ENCODE measurements at places on chromosomes 6 and 20. TPM values are rescaled to one million over a fixed set of nuclear protein-coding genes. Genes with fewer than 3 reads are reported as not detected.
A peak's percentile ranks its signal among the peaks of the same experiment; 100 is the strongest.

GRCh38 chr6:121890307-121890910 is 455.0 kb downstream of the GJA1 start:
- H3K27ac ChIP-seq = no peak overlapping the region
- H3K27me3 ChIP-seq = no peaks in the 10 kb centered on the region
- H3K36me3 ChIP-seq = no peaks in the 10 kb centered on the region
- DNase-seq = no peak
- no peaks in the 10 kb centered on the region for H3K4me1 ChIP-seq

DNA sequence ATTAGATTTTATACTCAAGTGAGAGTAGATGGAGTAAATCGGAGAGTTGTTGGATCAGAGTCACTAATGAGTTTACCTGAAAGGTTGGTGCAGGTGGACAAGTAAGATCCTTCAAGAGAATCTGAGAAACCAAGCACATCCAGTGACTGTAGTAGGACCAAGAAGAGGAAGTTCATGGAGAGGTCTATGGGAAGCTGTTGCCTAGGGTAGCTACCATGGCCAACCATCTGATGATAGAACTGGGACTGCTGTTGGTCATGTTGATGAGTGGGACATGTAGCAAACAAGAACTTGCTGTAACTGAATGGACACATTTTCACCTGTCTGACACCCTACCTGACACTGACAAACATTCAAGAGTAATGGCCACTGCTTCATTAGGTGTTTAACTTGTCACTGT is 11.3 kb upstream of the ADGB start:
- no peak overlapping the region for H3K27ac ChIP-seq
- H3K27me3 ChIP-seq = no peaks in the 10 kb centered on the region
- no peak for DNase-seq
- no peaks in the 10 kb centered on the region for H3K36me3 ChIP-seq

DNA sequence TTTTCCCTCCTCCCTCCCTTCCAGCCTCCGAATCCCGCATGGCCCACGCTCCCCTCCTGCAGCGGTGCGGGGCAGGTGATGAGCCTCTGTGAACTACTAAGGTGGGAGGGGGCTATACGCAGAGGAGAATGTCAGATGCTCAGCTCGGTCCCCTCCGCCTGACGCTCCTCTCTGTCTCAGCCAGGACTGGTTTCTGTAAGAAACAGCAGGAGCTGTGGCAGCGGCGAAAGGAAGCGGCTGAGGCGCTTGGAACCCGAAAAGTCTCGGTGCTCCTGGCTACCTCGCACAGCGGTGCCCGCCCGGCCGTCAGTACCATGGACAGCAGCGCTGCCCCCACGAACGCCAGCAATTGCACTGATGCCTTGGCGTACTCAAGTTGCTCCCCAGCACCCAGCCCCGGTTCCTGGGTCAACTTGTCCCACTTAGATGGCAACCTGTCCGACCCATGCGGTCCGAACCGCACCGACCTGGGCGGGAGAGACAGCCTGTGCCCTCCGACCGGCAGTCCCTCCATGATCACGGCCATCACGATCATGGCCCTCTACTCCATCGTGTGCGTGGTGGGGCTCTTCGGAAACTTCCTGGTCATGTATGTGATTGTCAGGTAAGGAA is at the start of gene OPRM1:
Gene OPRM1 (plus strand): TSS at position 10 of the 612 bp plus-strand sequence. CDS start 305 bp downstream, at position 315.
- no peak within 1 kb of the TSS for H3K27ac ChIP-seq
- no peaks in the 10 kb centered on the region for H3K27me3 ChIP-seq
- peak; percentile 70 for DNase-seq
- no peaks in the 10 kb centered on the region for H3K4me1 ChIP-seq

DNA sequence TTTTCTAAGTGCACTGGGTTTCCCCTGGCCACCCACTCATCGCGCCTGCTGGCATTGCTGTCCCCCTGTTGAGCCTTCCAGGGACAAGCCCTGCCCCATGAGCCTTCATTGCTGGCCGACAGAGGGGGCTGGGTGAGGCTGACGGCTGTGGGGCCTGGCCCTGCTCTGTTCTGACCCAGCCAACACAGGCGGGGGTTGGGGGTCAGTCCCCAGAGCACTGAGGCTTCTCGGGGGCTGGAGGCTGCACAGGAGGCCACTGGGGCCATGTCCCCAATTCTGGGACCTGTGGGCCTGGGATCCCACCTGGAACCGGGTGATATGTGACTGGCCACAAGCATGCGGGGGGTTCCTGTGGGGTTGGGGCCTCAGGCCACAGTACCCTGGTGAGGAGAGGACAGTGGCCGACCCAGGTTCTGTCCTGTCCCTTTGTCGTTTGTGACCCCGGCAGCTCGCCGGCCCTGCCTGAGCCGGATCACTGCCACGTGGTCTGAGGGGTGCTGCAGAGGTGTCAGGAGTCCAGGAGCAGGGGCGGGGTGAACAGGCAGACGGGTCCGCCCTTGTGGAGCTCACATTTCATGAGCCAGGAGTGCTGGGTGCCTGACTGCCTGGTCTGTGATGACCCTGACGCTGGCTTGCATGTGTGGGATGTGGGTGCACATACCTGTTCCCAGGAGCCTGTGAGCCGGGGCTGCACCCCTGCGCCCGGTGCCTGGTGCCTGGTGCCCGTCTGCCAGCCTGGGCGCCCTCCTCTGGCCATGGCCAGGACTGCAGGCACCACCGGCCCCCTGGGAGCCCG is 2.1 kb upstream of the COL20A1 start:
- DNase-seq = no peak
- H3K36me3 ChIP-seq = no peaks in the 10 kb centered on the region
- peaks cover 3% of the 10 kb centered on the region for H3K27me3 ChIP-seq
- peaks cover 3% of the 10 kb centered on the region for H3K4me1 ChIP-seq

DNA sequence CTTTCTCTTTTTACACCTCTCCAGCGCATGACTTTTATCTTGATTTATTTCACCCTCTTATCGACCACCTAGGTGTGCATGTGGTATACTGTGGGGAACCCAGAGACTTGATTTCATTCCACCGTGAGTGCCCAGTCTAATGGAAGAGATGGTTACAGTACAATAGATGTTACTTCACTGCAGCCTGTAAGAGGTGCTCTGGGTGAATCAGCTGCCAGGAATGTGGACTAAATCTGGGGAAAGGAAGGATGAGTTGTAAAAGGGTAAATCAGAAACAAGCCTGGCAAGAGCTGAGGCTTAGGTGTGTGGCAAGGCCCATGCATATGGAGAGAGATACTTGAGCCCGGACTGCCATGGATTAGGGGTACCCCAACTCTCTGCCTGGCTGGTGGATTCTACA is 7.4 kb downstream of the STK35 start:
- H3K4me3 ChIP-seq = no peak overlapping the region
- no peak overlapping the region for H3K27ac ChIP-seq
- H3K4me1 ChIP-seq = peaks cover 27% of the 10 kb centered on the region
- no peak for DNase-seq
- H3K27me3 ChIP-seq = no peaks in the 10 kb centered on the region
- H3K36me3 ChIP-seq = peaks cover 2% of the 10 kb centered on the region

DNA sequence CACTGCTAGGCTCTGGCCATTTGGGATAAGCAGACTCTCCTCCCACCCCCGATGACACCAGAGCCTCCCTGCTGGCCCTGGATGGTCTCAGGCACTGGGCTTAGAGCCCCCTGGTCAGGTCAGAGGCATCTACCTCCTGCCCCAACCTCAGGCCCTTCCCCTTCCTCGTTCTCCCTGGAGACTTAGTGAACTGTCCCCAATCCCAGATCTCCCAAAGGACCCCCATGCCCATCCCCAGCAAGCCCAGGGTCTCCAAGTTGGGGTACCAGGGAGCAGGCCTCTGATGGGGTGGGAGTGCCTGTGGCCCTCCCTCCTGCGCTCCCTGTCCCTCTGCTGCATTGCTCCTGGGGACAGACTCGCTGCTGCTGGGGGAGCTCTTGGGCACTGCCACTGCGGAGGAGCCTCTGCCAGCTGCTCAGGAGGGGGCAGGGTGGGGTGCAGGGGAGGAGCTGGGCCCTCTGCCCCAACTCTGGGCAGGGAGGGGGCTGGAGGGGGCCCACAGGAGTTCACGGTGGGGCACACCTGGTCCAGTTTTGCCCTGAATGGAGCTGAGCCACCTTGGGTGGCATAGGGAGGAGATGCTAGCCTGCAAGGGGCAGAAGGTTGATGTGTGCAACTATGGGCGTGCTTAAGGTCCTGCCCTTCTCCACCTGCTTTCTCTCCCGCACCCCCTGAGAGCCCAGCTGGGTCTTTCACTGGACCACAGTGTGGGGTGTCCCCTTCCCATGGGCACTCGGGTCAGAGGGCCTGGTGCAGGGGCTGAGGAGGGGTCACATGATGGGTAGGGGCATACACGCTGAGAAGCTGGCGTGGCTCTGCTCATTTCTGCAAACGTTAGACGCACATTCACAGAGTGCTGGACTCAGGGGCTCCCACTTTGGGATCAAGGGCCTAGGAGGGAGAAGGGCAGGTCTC is 40.4 kb downstream of the SPDEF start:
- H3K27ac ChIP-seq = no peak overlapping the region
- H3K4me3 ChIP-seq = no peak overlapping the region
- no peaks in the 10 kb centered on the region for H3K36me3 ChIP-seq

DNA sequence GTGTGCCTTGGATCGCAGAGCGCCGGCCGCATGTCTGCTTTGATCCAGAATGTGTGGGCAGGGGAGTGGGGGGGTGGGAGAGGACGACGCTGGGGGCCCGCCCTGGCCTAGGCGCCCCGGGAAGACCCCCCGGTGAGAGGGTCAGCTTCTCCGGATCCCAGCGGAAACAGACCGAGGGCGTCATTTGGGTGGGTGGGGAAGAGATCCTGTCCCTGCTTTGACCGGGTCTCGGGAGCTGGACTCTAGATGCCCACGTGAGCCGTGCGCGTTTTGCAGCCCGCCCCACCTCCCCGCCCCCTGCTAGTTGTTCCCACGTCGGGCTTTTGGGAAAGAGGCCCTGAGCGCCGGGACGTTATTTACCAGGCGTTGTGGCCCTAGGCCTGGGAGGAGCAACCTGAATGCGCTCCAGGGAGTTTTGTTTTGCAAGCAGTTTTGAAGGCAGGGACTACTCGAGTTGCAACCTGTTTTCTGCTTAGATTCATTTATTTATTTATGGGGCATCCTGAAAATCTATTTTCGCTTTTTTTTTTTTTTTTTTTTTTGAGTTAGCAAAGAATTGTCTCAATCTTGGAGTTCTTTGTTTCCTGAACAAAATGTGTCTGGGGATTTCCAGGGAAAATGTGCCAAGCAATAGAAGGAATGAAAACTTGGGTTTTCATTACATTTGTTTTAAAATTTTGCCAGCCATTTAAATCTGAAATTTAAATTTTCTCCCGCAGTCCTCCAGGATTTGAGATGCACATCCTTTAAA is 1.6 kb downstream of the DSP start:
- H3K4me1 ChIP-seq = peaks cover 2% of the 10 kb centered on the region
- peaks cover 4% of the 10 kb centered on the region for H3K27me3 ChIP-seq
- H3K4me3 ChIP-seq = peak overlapping the region; percentile 75

GRCh38 chr20:18031888-18032509 is 25.7 kb downstream of the OVOL2 start:
- no peak overlapping the region for H3K4me3 ChIP-seq
- H3K27me3 ChIP-seq = no peaks in the 10 kb centered on the region
- H3K36me3 ChIP-seq = no peaks in the 10 kb centered on the region
- no peak overlapping the region for H3K27ac ChIP-seq

- H3K36me3 ChIP-seq = no peaks in the 10 kb centered on the region
- H3K27me3 ChIP-seq = no peaks in the 10 kb centered on the region
- H3K4me1 ChIP-seq = no peaks in the 10 kb centered on the region
- no peak overlapping the region for H3K27ac ChIP-seq
Measured at GRCh38 chr20:10927011-10927583, 253.3 kb upstream of the JAG1 start.

GRCh38 chr6:107077710-107078109 is 37.6 kb downstream of the BEND3 start:
- no peaks in the 10 kb centered on the region for H3K4me1 ChIP-seq
- no peaks in the 10 kb centered on the region for H3K36me3 ChIP-seq
- no peak for DNase-seq
- H3K27me3 ChIP-seq = no peaks in the 10 kb centered on the region
- H3K27ac ChIP-seq = no peak overlapping the region

DNA sequence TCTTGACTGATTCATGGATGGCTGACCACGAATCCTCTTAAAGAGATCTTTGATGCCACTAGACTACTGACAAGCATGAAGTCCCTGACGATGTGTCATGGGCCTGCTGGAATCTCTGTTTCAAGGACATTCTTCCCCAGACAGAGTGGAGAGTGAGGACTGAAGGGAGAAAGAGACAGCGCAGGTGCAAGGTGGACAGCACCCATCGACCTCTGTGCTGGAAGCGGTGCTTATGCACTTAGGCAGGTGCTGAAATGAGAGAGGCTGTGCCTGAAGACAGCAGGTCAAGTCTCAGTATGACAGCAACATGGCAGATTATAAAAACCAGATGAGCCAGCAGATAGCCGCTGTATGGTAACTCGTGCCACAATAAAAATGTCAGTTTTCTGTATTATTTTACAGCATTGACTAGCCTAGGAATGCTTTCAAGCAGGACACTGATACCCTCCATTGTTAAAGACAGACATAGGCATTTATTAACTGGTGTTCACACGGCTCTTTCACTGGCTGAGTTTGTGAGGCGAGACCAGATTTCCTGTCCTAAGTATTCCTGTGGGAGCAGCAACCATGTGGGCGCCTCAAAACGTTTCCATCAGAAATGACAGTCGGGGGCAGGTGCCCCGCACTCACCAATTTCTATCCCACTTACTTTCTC is 47.5 kb downstream of the FOXC1 start:
- no peaks in the 10 kb centered on the region for H3K27me3 ChIP-seq
- no peak overlapping the region for H3K4me3 ChIP-seq
- no peak overlapping the region for H3K27ac ChIP-seq
- DNase-seq = peak; percentile 68
- no peaks in the 10 kb centered on the region for H3K36me3 ChIP-seq

GRCh38 chr20:574297-574942 is 30.8 kb upstream of the CSNK2A1 start:
- H3K36me3 ChIP-seq = no peaks in the 10 kb centered on the region
- H3K4me3 ChIP-seq = no peak overlapping the region
- peak overlapping the region; percentile 59 for H3K27ac ChIP-seq
- peaks cover 5% of the 10 kb centered on the region for H3K4me1 ChIP-seq
- DNase-seq = no peak
- no peaks in the 10 kb centered on the region for H3K27me3 ChIP-seq

- H3K4me3 ChIP-seq = no peak overlapping the region
- no peaks in the 10 kb centered on the region for H3K4me1 ChIP-seq
- no peak for DNase-seq
- no peak overlapping the region for H3K27ac ChIP-seq
- H3K27me3 ChIP-seq = no peaks in the 10 kb centered on the region
- no peaks in the 10 kb centered on the region for H3K36me3 ChIP-seq
Measured at GRCh38 chr6:40431706-40432105, 155.5 kb downstream of the LRFN2 start.

The ESF1 gene
- 12.6 TPM for total RNA-seq

The HRH3 gene
- total RNA-seq = not detected

The NFATC2 gene
- total RNA-seq = 10.5 TPM

The CHRNA4 gene
- 0.44 TPM for total RNA-seq

The PARD6B gene
- 72.0 TPM for total RNA-seq

The HLA-DQB1 gene
- total RNA-seq = 13.8 TPM

The WASF1 gene
- 9.7 TPM for total RNA-seq

The FUT9 gene
- 0.13 TPM for total RNA-seq
